RPMI7951 (cell line): ENCODE measurements at places on chromosomes 3 and 15. TPM values are rescaled to one million over a fixed set of nuclear protein-coding genes. Genes with fewer than 3 reads are reported as not detected.

- DNase-seq, result no peak
These were observed 31.7 kb upstream of the XYLB start for GRCh38 chr3:38314764-38315487.

The PPP1R14D gene
- total RNA-seq, result not detected in 2 replicates

The GNAT1 gene
- total RNA-seq, result not detected in 2 replicates

DNA sequence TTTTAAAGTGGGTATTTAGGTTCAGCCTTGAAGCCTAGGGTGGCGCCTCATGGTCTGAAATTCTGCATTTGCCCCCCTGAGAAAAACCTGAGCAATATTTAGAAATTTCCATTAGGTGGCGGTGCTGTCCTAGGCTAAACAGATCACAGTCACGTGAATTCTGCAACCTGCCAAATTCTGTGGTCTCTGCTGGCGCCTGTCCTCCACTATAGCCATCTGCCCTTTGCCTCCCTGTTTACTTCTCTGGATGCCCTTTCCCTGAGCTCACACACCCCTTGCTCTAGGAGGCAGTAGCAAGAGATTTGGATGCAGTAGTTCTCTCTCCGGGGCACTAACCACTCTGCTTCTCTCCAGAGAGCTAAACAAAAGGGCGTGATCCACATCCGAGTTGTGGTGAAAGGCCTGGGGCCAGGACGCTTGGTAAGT is 9.1 kb downstream of the MRPS11 start:
- DNase-seq, result peak; percentile 51

The PLA2G4D gene
- not detected in 2 replicates for total RNA-seq

The TM4SF4 gene
- not detected in 2 replicates for total RNA-seq

DNA sequence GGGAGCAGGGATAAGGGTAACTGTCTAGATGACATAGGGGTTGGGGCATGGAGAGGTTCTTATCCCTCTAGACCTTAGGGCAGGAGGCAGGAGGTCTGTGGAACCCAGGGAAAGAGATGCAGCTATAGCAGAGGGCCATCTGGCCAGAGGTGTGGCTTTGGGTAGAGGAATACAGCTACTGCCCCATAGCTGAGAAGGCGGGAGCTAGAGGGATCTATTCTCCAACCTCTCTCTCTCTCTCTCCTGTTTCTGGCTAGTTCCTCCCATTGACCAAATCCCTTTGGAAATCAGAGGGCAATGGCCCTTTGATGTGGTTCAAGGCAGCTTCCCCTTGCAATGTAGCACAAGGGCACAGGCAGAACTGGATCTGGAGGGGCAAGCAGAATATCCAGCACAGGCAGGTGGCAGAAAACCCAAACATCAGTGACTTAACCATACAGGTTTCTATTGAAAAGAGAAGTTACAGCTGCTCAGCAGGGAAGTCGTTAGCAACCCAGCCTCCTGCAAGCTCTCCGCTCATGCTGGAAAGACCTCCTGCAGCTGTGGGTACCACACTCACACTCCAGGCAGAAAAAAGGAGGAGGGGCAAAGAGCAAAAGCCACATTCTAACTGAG is 22.3 kb upstream of the LMOD3 start:
- peak; percentile 2 for DNase-seq

DNA sequence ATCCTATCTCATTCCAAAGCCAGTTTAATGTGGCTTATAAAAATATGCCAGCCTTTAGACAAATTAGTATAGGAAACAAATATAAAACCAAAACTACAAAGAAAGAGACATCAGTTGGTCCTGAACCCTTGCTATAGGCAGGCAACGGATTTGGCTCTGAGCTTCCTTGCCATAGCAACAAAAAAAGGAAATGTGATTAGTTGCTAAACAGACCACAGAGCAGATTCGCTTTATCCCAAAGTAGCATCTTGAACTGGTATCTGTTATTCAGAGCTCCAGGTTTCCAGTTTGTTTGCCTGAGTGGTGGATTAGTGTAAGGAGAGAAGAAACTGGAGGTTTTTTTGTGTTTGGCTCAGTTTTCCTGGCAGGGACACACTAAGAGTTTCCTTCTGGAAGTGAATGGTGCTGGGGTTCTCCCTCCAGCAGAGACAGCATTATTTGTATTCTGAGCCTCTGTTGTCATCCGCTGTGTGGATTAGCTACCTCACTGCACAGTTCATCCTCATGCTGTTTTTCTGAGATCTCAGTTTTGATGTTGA is 44.1 kb downstream of the CHST2 start:
- DNase-seq, result no peak

DNA sequence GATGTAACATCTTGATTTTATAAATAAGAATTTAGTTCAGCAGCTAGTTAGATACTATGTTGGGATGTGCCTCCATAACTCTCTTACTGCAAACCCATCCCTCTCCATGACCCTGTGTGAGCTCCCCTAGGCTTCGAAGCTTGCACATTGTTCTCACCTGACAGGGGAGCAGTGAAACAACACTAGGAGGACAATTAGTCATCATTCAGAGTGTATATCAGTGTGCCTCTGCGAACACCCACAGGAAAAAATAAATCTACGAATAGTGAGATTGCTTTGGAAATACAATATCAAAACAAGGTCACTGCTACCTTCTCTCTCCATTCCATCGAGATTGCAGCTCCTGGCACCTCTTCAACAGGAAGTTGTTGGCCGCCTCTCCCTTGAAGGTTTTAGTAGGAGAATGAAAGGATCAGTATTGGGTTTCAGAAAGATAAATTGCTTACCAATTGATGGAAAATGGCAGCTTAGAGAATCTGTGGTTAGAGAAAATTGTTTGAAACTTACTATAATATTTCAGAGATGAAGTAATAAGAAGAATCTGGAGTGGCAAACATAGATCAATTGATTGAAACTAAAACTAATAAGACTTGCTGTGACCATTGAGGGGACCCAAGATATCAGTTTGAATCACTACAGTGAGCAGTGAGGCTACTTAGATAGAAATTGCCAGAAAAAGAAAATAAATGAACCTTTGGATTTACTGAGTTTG is 103.2 kb downstream of the CHL1 start:
- DNase-seq, result no peak

DNA sequence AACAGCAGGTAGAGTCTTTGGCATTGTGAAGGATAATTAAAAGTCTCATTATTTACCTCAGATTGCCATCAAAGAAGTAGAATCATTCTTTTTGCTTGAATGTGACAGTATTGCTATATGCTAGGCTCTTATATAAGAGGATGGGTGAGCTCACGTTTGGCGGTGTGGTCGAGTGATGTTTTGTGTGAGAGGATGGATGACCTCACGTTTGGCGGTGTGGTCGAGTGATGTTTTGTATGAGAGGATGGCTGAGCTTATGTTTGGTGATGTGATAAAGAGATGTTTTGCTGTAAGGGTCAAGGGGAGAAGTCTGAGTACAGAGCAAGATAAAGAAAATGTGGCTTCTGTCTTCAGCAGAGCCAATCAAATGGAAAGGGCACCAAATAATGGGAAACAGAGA is 299.6 kb upstream of the NR2E3 start:
- no peak for DNase-seq

GRCh38 chr3:156840826-156841689 is 14.9 kb downstream of the LEKR1 start:
- DNase-seq, result no peak

The MKRN3 gene
- 3.5 and 3.6 TPM in 2 replicates for total RNA-seq

The HCLS1 gene
- total RNA-seq, result 0.24 and 0.39 TPM in 2 replicates

- no peak for DNase-seq
These were observed 146.9 kb upstream of the LRTM1 start for GRCh38 chr3:55074796-55075195.

- DNase-seq, result no peak
These were observed 23.4 kb upstream of the RNF7 start for GRCh38 chr3:141714671-141715070.

DNA sequence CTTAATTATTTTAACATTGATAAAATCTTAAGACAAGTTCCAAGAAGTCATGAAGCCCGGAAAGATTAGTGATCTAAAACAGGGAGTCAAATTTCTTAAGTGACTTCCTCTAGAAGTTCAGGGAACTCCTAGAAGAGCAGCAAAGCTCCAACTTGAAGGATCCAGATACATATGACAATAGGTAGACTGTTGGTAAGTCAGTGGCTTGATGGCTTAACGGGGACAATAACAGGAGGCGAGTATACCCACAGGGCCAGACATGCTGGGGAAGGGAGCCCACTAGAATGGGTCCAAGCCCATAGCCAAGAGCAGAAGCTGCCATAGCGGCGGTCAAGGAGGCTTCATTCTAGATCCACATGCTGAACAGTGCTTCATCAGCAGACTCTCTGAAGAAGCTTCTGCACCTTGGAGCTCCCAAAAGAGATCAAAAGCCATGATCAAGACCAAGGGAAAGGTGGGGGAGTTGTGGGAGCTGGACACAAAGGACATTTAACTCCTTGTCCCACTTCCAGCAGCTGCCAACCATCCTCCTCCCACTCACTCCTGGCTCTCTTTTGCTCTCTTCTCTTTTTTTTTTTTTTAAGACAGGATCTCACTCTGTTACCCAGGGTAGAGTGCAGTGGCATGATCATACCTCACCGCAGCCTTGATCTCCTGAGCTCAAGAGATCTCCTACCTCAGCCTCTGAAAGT is 10.2 kb upstream of the CA12 start:
- DNase-seq, result no peak

- no peak for DNase-seq
These were observed 3.4 kb upstream of the TRIM71 start for GRCh38 chr3:32814361-32814760.

- DNase-seq, result peak; percentile 18
These were observed 46.8 kb downstream of the ST6GAL1 start for GRCh38 chr3:186976837-186977750.

GRCh38 chr15:88242586-88243555 is 13.7 kb downstream of the NTRK3 start:
- DNase-seq, result no peak

- no peak for DNase-seq
These were observed 42.4 kb upstream of the KY start for GRCh38 chr3:134693226-134693625.

DNA sequence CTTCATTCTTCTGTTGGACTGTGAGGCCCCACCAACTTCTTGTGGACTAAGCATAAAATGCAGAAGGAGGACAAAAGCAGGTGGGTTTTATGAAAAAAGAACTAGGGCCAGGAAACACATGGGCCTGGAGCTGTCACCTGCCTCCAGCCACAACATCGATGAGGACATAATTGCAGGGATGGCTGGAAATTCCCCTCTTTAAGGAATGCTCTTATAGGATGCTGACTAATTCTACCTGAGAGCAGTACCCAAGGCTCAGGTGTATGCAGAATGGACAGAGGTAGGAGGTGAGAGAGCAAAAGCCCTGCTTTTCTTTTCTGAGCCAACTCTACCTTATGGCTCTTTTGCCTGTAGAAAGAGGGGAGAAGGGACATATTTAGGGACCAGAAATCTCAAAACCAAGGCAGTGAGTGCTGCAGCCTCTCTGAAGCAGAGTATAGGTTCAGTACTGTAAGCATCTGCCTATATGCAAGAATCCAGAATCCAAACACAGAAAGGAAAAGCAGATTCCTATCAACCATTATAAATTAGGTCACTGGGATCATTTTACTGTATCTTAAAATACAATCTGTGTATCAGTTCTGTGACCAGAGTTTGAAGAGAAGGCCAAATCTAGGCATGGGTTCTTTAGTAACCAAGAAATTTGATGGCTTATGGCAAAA is 205.3 kb upstream of the WNT5A start:
- DNase-seq, result no peak

DNA sequence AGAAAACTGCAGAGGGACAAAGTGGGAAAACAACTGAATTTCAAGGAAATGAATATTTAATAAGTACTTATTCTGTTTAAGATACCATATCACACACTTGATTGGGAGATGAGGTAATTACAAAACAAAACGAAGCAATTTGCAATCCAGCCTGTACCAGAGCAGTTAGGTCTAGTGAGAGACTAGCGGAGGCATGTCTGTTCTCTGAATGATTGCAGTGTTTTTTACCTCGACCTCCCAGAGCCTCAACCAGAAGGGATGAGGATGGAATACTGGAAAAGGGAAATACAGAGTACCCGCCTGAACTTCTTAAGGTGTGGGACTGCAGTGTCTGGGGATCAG is 59.5 kb downstream of the PIK3CB start:
- no peak for DNase-seq

The PAQR5 gene
- 3.3 and 3.5 TPM in 2 replicates for total RNA-seq

The TTLL13 gene
- not detected in 2 replicates for total RNA-seq

DNA sequence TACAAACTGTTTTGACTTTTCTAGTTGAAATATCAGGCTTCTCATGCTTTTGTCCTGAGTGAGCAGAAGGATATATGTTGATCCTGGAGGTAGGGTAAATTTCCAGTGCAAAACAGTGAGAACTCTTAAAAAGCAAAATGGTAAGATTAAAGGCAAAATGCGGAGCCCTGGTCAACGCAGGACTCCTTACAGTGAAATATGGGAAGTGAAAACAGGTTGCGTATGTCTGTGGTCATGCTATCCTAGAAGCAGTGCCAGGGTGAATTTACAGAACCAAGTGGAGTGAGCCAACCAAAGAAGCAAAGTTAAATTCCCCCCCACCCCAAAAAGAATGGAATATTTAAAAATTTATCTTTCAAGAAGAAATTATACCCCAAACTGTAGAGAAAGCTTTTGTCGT is 256.4 kb downstream of the NR2F2 start:
- DNase-seq, result no peak

GRCh38 chr3:66372681-66373350 is 128.0 kb downstream of the LRIG1 start:
- DNase-seq, result peak; percentile 17

The ROPN1 gene
- 1.3 TPM in 1 of 2 replicates, not detected in the other for total RNA-seq

- peak; percentile 86 for DNase-seq
These were observed 113.5 kb downstream of the FNDC3B start for GRCh38 chr3:172152874-172153273.

DNA sequence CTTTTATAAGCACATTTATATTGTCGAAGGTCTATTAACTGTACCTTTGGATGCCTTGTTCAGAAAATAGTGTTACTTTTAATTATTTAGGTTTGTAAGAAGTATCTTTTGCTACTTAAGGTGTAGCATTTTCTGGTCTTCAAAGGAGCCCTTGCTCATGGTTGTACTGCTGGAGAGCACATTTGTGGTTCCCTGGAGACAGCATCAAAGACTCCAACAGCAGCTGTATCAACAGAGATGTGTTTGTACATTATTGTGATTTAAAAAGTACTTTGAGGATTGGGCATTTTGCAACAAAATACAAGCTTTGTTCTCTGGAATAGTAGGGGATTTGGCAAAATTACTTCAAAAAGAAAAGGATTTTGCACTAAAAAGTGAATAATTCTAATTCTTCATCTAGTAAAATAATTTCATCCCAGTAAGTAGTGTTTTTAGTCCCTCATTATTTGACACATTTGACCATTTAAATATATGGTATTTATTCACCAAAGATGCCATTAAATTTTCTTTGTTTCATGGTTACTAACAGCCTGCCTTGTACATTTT is 16.5 kb downstream of the TBC1D23 start:
- no peak for DNase-seq

- peak; percentile 4 for DNase-seq
These were observed 339.2 kb downstream of the CHL1 start for GRCh38 chr3:535566-536416.

- no peak for DNase-seq
These were observed 10.2 kb downstream of the ACKR2 start for GRCh38 chr3:42819351-42819965.

- DNase-seq, result no peak
These were observed 6.3 kb downstream of the TSEN2 start for GRCh38 chr3:12490547-12490946.

The SLC28A1 gene
- not detected in 2 replicates for total RNA-seq

The NUDT16 gene
- total RNA-seq, result 10.1 and 14.2 TPM in 2 replicates

- DNase-seq, result peak; percentile 99
These were observed 56.4 kb upstream of the LIMD1 start for GRCh38 chr3:45537970-45538640.

The DGKG gene
- total RNA-seq, result 15.3 and 17.3 TPM in 2 replicates

GRCh38 chr15:41836713-41837454 is 1.8 kb upstream of the PLA2G4B start:
- DNase-seq, result no peak

The MELTF gene
- total RNA-seq, result 0.12 and 0.39 TPM in 2 replicates

GRCh38 chr15:92922418-92923002 is 22.4 kb downstream of the CHD2 start:
- no peak for DNase-seq
